ENCODE measurements at places on chromosomes 11 and 22.

DNA sequence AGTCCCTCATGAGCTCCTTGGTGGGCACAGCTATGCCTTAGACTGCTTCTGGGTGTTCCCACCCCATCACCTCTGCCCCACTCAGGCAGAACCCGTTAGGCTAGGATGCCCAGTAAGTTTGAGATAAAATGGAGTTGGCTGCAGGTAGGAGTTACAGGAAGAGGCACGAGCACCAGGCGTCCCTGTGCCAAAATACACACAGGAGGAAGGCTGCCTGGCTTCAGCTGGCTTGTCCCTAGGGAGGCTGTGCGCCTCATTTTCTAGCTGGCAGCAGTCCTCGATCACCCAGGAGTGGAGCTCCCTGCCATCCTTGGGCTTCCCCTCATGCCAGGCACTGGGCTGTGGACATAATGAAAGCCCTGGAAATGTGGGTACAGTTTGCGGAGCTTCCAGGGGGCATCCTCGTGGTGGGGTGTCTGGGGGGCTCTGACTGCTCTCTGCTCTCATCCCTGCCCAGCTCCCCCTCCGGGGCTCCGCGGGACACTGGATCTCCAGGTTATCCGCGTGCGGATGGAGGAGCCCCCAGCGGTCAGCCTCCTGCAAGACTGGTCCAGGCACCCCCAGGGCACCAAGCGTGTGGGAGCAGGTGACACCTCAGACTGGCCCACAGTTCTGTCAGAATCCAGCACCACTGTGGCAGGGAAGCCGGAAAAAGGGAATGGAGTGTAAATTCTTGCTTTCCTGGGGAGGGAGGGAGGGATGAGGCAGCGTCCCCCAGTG lies 12.3 kb upstream of the MARK2 start:
- no peak for DNase-seq

DNA sequence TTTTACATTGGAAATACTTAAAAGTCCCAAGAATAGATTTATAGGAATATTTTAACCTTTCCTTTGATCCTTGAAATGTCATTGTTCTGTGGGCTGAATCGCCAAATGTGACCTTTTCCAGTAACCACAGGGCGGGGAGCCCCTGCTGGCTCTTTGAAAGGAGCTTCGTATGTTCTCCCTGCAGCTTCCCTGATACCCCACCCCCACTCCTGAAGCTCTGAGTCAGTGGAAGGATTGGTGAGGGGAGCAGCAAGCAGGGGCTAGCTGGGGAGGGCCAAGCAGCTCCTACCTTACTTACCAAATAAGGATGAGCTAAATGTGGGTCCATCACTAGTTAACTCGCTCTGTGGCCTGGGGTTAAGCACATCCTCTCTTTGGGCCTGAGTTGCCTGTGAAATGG lies 87.7 kb downstream of the CHST1 start:
- DNase-seq = no peak

- no peak for DNase-seq
Measured at GRCh38 chr22:44595841-44596341, 97.9 kb upstream of the RTL6 start.

DNA sequence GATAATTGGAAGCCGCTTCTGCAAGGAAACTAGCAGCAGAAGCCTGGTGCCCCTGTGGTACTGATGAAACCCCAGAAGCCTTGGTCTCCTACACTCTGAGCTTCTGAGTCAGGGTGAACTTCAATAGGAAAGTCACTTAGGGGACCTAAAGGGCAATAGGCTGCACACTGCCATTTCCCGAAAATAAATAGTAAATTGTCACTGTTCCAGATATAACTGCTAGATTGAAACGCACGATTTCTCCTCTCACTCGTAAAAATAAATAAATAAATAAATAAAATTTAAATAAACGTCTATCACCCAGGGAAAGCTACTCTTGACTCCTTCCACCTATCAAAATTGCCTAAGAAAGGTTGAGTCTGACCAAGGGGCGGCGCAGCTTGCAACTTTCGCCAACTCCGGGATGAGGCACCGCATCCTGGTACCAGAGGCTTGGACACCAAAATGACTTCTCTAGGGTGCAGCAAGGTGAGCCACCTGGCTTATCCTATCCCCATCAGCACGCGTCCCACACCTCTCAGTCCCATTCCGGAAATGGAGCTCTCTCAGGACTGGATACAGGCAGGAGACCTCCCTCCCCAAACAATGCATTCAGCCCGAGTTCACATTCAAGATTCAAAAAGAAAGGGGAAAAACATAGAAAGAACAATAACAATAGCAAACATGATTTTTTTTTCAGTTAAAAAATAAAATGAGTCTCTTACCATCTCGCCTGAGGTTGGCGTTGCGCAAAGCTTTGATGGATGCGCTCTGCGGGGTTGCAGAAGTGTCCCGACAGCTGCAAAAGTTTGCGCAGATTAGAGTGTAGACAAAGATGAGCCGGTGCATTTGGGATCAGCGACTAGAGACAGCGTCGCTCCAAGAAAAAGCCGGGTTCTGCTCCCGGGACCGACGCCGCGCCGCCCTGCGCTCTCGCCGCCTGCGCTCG lies 583 bp downstream of the PDGFD start:
- no peak for DNase-seq

DNA sequence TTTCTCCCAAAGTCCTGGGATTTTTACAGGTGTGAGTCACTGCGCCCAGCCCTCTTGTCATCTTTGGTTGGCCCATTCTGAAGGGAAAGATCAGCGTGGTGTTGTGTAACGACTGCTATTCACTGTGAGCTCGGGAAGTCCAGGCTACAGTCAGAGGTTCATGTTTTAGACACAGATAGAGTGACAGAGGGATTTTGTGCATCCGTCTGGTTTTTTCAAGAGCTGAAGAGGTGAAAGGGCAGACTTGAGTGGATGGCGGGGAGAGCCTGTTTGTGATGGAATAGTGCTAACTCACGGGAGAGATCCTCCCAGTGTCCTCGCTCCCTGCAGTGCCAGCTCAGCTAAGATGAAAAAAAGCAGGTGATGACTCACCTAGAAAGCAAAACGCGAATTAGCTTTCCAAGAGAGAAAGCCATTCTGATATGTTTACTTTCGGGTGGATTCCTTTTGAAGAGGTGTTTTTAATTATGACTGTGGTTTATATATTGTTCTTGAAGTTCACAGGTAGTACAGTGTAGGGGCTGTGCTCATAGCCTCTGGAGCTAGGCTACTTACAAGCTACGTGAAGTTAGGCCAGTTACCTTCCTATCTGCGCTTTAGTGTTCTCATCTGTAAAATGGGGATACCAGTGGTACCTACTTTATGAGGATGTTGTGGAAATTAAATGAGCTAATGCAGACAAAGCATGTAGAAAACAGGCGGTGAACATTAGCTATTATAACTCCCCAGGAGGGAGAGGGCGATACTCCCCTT lies 67.2 kb downstream of the C11orf91 start:
- DNase-seq = no peak

GRCh38 chr11:37830529-37830928 lies 1232.5 kb upstream of the RAG2 start:
- DNase-seq = no peak

GRCh38 chr11:94636388-94636949 lies 69.3 kb downstream of the PIWIL4 start:
- no peak for DNase-seq

- DNase-seq = no peak
Measured at GRCh38 chr22:45785458-45785857, 113.8 kb downstream of the ATXN10 start.

DNA sequence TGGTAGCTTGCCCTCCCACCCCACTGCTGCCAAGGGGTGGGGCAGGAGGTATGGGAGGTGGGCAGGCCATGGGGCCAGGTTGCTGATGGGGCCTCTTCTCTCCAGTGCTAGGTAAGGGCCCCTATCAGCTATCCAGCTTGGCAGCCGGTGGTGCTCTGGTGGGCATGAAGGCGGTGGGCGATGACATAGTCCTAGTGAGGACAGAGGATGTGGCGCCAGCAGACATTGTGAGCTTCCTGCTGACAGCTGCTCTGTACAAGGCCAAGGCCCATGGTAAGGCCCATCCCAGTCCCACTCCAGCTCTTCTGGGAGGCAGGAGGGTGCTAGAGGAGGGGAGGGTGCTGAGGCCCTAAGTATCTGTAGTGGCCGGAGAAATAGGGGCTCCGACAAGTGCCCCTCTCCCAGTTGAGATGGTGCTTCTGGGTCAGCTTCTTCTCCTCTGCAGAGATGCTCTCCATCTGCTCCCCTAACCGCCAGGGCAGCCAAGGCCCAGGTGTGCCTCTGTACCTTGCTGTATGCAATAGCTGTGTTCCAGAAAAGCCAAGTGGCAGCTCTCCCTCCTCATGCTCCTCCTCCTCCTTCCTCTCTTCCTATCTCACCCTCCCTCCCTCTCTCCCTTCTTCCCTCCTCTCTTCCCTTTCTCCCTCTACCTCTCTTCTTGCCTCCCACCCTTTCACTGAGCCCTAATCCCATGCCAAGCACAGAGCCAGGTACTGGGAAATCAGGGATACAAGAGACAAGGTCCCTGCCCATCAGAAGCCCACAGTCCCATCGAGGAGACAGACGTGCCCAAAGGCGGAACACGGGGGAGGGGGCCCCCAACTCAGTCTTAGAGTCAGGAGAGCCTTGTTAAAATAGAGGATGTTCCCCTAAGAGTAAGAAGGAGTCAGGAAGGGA lies 55.3 kb downstream of the OTOG start:
- no peak for DNase-seq

GRCh38 chr22:35777335-35777975 lies 59.8 kb downstream of the APOL5 start:
- no peak for DNase-seq
